Mammary epithelial cell (primary cell): ENCODE measurements at places on chromosomes 16 and 17.

GRCh38 chr17:14033166-14033565 lies 36.1 kb upstream of the COX10 start:
- no peak for DNase-seq

GRCh38 chr17:75908201-75908600 lies 3.5 kb upstream of the MRPL38 start:
- no peak for DNase-seq

GRCh38 chr16:81445966-81446906 lies 1.6 kb downstream of the CMIP start:
- peak; percentile 75 for DNase-seq

DNA sequence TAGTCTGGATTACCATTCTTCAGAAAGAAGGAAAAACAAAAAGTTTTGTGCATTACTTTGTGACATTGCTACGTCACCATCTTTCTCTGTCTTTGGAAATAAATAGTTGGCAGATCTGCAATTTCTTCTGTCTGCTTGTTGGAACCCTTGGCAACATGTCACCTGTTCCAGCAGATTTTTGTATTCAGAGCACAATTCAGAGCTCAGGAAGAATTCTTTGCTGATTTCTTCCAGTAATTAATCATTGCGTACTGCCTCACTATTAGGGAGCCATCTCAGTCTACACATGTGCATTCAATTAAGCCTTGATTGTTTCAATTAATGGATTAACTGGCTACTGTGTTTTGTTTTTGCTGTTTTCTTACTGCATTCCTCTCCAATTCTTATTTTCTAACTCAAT lies 467.2 kb downstream of the CDH8 start:
- DNase-seq, result no peak

GRCh38 chr17:45313996-45314740 lies 2.7 kb downstream of the MAP3K14 start:
- no peak for DNase-seq

GRCh38 chr16:11235703-11235991 lies 20.4 kb downstream of the SOCS1 start:
- no peak for DNase-seq

DNA sequence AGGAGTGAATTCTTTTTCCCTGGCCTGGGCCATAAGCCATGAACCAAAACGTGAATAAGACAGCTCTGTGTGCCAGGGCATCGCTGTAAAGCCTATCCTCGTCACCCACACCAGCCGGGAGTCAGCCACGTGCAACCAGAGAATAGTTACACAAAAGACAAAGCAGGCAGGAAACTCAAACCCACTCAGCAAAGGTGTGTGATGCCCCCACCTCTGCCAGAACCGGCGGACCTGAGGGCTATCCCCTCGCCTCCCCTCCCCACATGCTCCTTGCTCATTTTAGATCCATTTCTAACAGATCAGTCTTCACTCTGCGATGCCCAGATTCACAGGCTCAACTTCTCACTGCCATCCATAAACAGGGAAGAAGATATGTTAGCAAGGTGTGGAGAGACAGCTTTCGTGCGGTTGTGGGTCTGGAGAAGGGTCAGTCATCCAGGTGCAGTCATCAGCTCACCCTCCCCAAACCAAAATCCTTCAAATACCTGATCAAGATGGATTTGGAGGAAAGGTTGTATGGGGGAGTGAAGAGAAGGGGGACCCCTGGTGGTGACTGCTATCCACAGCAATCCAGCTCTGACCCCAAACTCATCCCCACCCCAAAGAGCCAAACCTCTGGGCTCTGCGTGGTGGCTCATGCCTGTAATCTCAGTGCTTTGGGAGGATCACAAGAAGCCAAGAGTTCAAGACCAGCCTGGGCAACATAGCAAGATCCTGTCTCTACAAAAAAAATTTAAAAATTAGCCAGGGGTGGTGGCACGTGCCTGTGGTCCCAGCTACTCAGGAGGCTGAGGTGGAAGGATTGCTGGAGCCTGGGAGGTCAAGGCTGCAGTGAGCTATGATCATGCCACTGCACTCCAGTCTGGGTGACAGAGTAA lies 219.2 kb downstream of the C16orf78 start:
- no peak for DNase-seq

DNA sequence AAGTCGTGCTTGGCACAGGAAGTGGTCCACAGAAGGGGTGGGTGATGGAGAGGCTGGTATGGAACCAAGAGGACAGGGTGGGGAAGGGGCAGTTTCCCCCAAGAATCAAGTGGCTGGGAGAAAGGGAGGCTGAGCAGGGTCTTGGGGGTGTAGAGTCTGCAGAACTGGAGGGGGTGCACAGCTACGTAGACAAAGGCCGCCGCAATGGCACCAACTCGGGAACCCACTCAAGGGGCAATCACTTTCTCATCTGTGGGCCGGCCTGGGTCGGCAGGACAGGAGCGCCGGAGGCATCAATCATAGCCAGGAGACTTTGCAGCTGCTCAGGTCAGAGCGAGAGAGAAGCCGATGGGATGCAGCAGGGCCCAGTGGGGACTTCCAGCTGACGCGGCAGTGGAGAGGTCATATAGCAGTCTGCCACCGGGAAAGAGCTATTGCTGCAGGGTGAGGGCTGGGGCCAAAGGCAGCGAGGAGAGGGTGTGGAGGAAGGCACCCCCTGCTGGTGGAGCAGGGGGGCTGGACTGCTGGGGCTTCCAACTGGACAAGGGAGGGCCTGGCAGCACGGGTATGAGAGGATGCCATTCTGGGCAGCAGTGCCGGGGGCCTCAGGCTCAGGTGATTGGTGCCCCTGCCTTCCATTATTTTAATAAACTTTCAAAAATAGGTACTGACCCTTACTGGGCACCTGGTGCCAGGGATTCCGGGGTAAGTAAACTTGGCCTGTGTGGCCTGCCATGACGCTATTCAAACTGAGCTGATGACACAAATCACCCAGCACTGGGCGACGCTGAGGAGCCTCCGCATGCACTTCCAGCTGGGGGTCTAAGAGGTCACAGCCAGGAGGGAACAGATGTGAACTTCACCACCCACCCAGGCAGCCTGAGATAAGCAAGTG lies 52.5 kb upstream of the MTSS2 start:
- peak; percentile 32 for DNase-seq

GRCh38 chr16:14640538-14640937 lies 7.8 kb downstream of the BFAR start:
- peak; percentile 54 for DNase-seq
